ENCODE measurements at places on chromosomes 4 and X.

DNA sequence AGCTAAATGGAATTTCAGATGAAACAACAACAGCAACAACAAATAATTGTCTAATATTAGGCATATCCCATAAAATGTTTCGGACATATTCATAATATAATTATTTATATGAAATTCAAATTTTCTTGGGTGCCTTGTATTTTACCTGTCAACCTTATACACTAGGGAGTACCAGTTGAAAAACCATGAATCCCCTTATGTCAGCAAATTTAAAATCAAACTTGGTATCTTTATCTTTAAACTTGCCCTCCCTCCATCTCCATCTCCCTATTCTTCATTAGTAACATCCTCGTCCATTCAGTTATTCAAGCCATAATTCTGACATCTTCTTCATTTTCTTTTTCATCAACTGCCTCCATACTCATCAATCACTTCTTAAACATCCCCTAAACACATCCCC, 974.5 kb upstream of the HS3ST1 start:
- no peak for DNase-seq

DNA sequence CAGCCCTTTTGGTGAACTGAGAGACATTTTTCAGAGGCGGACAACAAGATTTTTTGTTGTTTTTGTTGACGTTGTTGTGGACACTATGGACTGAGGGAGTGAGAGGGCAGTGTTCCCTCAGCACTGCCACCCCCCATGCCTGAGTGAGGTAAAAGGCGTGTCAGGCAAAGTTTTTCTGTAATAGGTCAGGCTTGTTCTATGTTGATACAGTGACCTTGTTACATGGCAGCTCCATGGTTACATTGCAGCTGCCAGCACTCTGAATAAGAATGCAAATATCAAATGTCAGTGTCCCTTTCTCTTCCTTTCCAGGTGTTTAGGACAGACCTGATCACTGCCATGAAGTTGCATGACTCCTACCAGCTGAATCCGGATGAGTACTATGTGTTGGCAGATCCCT, 36.6 kb downstream of the JADE1 start:
- DNase-seq: no peak

DNA sequence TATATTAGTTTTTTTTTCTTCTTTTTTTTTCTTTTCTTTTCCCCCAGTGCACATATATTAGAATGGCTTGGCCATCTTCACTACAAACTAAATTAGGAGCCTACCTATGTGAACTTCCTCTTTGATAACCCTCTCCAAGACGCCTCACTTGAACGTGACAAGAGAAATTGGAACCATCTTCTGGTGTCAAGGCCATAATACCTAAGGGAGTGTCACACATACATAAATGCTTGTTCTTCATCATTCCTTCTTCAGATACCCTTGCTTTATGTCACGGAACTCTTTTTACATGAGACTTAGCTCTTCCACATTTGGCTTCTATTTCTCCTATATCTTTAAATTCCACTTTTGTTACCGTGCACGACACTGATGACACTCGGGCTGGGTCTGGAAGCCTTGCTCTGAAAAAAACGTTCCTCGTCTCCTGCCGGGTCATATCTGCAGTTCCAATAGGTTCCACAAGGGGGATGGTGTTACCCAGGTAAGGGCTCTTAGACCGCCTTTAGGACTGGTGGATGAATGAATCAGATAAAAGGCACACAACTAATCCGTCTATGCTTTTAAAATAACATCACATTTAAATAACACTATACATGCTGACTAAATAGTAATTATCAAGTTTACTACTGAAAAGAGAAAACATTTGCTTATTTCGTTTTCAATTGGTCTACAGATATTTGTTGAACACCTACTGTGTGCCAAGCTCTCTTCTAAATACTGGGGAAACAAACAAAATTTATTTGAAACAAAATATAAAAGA, 19.9 kb downstream of the DGAT2L6 start:
- peak; percentile 37 for DNase-seq

- no peak for DNase-seq
These were observed 230.8 kb downstream of the TMEM47 start for GRCh38 chrX:34426334-34426733.

GRCh38 chr4:161132715-161133425, 1030.9 kb downstream of the FSTL5 start:
- DNase-seq: no peak

DNA sequence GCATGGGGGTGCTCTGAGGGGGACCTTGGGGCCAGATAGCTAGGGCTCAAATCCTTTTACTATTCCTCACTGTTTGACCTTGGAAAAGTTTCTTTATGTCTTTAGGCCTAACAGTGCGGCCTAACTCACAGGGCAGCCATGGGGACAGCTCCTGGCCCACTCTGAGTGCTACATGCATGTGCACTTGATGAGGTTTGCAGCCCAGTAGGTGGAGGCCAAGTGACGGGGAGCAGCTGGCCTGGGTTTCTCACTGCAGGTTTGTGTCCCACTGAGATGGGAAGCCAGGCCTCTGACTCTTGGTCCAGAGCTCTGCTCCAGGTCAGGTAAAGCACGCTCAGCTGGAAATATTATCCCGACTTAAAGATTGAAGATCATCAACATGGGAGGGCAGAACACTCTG, 102.8 kb downstream of the SLC2A9 start:
- DNase-seq: no peak

DNA sequence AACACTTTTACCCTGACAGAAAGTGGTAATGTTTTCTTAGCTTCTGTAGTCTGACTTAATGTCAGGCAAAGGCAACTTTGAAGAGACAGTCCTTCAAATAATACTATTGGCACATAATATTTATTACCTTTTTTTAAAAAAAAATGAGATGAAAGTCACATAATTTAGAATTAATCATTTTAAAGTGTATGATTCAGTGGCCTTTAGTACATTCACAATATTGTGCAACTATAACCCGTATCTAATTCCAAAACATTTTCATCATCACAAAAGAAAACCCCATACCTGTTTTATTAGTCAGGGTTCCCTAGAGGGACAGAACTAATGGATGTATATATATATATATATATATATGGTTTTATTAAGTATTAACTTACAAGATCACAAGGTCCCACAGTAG, 94.8 kb upstream of the TEX13A start:
- no peak for DNase-seq

GRCh38 chrX:132749406-132749805, 209.0 kb downstream of the HS6ST2 start:
- DNase-seq: no peak

- no peak for DNase-seq
These were observed 2.8 kb upstream of the TIFA start for GRCh38 chr4:112288455-112288854.

DNA sequence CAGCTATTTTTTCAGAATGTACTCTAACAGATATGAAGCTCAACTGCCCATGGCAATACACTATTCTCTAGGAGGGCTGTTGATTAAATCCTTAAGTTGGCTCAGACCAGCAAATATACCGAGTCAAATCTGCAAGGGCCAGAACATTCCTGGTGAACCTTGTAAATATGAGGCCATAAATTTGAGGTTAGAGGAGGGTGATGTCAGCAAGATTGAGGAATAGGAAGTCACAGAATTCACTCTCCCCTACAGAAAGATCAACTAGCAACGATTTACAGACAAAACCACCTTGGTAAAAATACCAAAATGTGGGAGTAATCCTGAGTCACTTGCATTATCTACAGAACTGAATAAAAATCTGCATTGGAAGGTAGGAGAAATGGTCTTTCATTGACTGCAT, 399.3 kb downstream of the GPM6A start:
- DNase-seq: no peak

GRCh38 chr4:2303686-2304320, 41.9 kb upstream of the MXD4 start:
- no peak for DNase-seq

GRCh38 chrX:139091066-139091465, 379.5 kb upstream of the FGF13 start:
- no peak for DNase-seq

DNA sequence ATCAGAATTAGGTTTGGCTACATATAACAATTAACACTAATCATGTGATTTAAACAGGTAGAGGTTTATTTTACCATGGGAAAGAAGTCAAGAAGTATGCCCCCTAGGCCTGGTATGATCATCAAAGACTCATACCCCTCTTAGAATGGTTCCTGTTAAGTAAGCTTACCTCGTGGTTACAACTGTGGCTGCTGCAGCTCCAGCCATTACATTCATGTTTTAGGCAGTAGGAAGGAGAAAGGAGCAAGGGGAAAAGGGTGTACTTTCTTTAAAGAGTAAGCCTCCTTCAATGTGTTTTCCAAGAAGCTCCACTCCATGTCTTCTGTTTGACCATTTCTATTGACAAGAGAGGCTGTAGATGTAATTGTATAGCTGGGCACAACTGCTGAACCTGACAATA, 94.9 kb upstream of the GATB start:
- DNase-seq: no peak

DNA sequence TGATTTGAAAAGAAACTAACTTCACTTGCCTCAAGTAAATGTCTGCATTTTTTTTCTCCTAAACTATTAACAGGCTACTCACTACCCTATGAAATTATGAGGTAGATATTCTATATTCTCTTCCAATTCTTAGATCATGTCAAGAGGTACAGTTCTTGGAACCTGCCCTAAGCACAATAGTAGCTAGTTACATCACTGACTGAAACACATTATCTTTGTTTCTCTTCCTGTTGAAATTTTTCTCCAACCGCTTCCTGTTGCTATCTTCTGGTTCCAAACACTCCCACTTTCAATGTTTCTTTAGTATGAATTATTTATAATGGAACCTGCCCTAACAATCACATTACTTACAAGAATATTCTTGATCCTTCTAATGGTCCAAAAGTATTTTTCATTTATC, 5.0 kb upstream of the BANK1 start:
- DNase-seq: no peak

GRCh38 chr4:1283711-1284110, 6.0 kb upstream of the MAEA start:
- DNase-seq: no peak

DNA sequence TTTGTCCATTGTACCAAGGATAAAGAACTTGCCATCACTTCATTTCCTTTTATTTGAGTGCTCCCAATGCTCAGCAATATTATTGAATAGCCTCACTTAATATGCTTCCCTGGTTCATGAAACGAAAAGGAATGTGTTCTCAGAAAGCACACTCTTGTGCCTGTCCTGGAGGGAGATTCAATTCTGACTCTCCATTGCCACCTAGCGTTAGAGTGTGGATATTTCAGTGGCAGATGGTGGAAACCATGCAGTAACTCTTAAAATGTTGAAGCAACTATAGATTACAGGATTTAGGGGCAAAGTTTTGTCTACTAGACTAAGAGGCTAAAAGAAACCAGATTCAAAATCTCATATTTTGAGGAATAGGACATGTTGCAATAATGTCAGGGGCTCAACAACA, 36.0 kb downstream of the GAB3 start:
- peak; percentile 31 for DNase-seq

DNA sequence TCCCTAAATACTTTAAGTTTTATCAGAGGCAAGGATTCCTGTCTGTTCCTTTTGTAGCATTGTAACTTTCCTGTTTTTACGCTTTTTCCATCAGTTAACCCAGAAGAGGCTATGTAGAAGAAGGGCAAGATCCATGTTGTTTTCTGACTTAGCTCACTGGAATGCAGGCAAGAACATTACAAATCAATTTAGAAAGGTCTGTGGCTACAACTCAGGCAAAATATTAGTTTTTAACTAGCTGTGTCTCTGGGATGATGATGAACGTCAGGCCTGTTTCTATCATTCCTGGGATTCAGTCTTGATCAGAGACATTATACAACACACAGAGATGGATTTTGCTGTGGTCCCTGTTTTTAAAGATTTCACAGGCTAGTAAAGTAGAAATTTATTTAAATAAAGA, 813.0 kb upstream of the POU3F4 start:
- no peak for DNase-seq

GRCh38 chr4:174521800-174522182, 497 bp downstream of the HPGD start:
- no peak for DNase-seq

DNA sequence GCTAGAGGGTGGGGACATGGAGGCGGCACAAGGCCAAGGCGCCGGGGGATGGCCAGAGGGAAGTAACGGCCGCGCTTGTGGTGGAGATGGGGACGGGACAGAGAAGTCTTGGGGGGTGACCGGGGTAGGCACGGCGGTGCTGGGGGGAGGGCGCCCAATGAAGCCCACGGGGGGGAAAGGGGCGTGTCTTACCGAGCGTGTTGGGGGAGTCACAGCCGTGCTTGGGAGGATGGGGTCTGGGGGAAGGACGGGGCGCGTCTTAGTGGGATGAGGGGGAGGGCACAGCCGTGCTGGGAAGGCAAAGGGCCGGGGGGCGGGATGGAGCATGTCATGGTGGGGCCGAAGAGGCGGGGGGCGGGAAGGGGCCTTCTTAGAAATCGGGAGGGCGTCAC, 952 bp downstream of the ARSD start:
- no peak for DNase-seq

- no peak for DNase-seq
These were observed 2.4 kb upstream of the NSUN7 start for GRCh38 chr4:40747207-40747835.

GRCh38 chr4:18111081-18111480, 89.5 kb upstream of the LCORL start:
- DNase-seq: no peak

DNA sequence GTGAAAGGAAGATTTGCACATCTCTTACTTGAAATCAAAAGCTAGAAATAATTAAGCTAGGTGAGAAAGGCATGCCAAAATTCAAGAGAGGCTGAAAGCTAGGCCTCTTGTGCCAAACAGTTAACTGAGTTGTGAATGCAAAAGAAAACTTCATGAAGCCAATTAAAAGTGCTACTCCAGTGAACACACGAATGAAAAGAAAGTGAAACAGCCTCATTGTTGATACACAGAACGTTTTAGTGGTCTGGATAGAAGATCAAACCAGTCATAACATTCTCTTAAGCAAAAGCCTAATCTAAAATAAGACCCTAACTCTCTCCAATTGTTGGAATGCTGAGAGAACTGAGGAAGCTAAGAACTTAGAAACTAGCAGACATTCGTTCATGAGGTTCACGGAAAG, 122.3 kb downstream of the UNC5C start:
- DNase-seq: no peak

GRCh38 chrX:42079968-42080367, 156.6 kb upstream of the CASK start:
- no peak for DNase-seq

DNA sequence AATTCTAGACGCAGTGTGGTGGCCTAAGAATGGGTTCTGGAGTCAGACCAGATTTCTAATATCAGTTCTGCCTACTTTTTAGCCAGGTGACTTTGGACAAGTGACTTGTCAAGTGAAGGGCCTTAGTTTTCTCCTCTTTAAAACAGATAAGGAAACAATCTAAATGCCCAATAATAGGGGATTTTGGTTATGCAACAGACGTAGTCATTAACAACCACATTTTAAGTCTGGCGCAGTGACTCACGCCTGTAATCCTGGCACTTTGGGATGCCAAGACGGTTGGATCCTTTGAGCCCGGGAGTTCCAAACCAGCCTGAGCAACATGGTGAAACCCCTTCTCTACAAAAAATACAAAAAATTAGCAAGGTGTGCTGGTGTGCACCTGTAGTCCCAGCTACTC, 2.1 kb upstream of the ZMYM3 start:
- DNase-seq: no peak

DNA sequence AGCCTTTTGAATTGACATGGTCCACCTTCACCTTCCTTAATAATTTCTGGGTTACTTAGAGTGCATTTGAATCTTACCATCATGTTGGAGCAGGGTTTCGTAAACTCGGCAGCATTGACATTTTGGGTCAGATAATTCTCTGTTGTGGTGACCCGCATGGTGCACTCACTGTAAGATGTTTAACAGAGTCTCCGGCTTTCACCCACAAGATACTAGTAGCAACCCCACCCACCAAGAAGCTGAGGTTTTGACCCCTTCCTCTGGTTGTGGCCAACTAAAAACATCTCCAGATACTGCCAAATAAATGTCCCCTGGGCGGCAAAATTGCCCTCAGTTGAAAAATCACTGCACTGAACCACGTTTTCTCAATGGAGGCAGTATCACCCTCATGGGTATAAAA, 62.7 kb downstream of the CHST7 start:
- DNase-seq: no peak

Measured in NCI-H1694 treated with DMSO at 0.1 percent for 48 hours (cell line).